Progenitor cell of endocrine pancreas (in vitro differentiated cells): ENCODE measurements at places on chromosomes 7 and 10. TPM values are rescaled to one million over a fixed set of nuclear protein-coding genes. Genes with fewer than 3 reads are reported as not detected.

- no peak overlapping the region for H3K4me3 ChIP-seq
- no peaks in the 10 kb centered on the region for H3K4me1 ChIP-seq
- H3K27ac ChIP-seq = no peak overlapping the region
- no peaks in the 10 kb centered on the region for H3K27me3 ChIP-seq
- no peak for DNase-seq
- H3K36me3 ChIP-seq = no peaks in the 10 kb centered on the region
Observed at GRCh38 chr7:90570373-90570959, 25.7 kb upstream of the CDK14 start.

- H3K27ac ChIP-seq = no peak overlapping the region
- no peak for DNase-seq
- peaks cover 1% of the 10 kb centered on the region for H3K36me3 ChIP-seq
- H3K4me3 ChIP-seq = no peak overlapping the region
- peaks cover 4% of the 10 kb centered on the region for H3K4me1 ChIP-seq
Observed at GRCh38 chr10:48447356-48448215, 141.1 kb downstream of the MAPK8 start.

DNA sequence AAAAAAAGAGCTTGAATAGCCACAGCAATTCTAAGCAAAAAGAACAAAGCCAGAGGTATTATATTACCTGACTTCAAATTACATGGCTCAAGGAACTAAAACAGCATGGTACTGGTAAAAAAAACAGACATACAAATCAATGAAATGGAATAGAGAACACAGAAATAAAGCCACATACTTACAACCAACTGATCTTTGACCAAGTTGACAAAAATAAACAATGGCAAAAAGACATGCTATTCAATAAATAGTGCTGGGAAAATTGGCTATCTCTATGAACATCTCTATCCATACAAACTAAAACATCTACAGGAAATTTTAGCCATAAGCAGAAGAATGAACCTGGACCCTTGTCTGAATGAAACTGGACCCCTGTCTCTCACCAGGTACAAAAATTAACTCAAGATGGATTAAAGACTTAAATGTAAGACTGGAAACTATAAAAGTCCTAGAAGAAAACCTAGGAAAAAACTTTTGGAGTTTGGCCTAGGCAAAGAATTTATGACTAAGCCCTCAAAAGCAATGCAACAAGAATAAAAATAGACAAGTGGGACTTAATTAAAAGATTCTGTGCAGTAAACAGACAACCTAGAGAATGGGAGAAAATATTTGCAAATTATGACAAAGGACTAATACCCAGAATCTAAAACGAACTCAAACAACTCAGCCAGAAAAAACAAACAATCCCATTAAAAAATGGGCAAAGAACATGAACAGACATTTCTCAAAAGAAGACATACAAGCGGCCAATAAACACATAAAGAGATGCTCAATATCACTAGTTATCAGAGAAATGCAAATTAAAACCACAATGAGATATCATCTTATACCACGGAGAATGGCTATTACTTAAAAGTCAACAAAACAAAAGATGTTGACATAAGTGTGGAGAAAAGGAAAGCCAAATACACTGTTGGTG, 72.8 kb upstream of the DDC start:
- peaks cover 35% of the 10 kb centered on the region for H3K36me3 ChIP-seq
- H3K4me3 ChIP-seq = no peak overlapping the region
- H3K27me3 ChIP-seq = no peaks in the 10 kb centered on the region
- no peak for DNase-seq
- H3K4me1 ChIP-seq = peaks cover 3% of the 10 kb centered on the region
- no peak overlapping the region for H3K27ac ChIP-seq

- DNase-seq = no peak
- no peaks in the 10 kb centered on the region for H3K27me3 ChIP-seq
- H3K4me1 ChIP-seq = no peaks in the 10 kb centered on the region
- H3K27ac ChIP-seq = no peak overlapping the region
- H3K36me3 ChIP-seq = peaks cover 8% of the 10 kb centered on the region
Observed at GRCh38 chr10:101653536-101653935, 41.4 kb downstream of the FBXW4 start.

DNA sequence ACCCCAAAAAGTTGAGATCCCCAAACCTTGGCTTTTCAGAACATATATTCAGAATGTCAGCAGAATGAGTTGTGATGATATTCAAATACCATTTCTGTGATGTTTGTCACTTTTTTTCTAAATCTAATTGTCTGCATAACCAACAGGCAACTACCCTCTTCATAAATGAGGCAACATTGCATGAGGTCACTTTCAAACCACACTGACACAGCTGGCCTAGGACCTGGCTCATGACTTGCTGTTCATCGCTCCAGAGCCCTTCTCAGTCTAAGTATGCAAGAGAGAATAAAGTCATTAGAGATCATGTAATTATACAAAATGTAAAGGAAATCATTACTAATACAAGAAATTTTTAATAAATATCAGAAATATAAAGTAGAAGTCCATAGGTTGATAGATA, 681.9 kb downstream of the GRM8 start:
- no peak for DNase-seq
- no peaks in the 10 kb centered on the region for H3K36me3 ChIP-seq
- peaks cover 7% of the 10 kb centered on the region for H3K4me1 ChIP-seq
- H3K27me3 ChIP-seq = no peaks in the 10 kb centered on the region

DNA sequence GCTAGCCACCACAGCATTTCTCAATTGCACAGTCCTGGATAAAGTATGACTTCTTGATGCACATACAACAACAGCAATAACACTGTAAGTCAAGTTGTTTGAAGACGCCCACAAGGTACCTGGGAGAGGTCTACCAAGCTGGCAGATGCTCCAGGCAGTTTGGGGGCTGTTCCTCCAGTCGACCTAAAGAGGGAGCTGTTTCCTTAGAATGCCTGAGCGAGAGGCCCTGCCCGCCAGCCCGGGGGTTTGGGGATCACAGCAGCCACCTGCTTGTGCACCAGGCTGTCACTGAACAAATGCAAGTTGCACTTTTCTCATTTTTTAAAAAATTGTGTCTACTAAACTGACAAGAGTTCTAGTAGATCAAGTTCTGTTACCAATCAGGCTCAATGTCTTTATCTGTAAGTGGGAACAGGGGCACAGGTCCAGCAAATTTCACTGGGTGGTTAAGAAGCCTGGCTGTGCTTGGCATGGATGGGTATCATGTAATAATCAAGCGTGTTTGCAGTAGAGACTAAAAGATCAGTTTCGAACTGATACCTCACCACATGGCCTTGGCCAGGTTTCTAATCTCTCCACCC, 193.8 kb upstream of the ADO start:
- no peaks in the 10 kb centered on the region for H3K36me3 ChIP-seq
- H3K4me3 ChIP-seq = no peak overlapping the region
- H3K27me3 ChIP-seq = peaks cover 20% of the 10 kb centered on the region
- H3K27ac ChIP-seq = no peak overlapping the region

Gene IL6
- total RNA-seq = not detected in 2 replicates

Gene ATP6V0E2
- total RNA-seq = 49.4 and 50.8 TPM in 2 replicates

Gene KLLN
- total RNA-seq = 0.53 and 0.87 TPM in 2 replicates

Gene CYP3A5
- 4.2 and 4.6 TPM in 2 replicates for total RNA-seq
